Hematopoietic multipotent progenitor cell treated with erythropoietin and hydrocortisone succinate and interleukin-3 and kit ligand, for 8 days (in vitro differentiated cells): ENCODE measurements at places on chromosomes 11 and 22.

GRCh38 chr11:8830641-8831040, 80.3 kb upstream of the AKIP1 start:
- DNase-seq: no peak

DNA sequence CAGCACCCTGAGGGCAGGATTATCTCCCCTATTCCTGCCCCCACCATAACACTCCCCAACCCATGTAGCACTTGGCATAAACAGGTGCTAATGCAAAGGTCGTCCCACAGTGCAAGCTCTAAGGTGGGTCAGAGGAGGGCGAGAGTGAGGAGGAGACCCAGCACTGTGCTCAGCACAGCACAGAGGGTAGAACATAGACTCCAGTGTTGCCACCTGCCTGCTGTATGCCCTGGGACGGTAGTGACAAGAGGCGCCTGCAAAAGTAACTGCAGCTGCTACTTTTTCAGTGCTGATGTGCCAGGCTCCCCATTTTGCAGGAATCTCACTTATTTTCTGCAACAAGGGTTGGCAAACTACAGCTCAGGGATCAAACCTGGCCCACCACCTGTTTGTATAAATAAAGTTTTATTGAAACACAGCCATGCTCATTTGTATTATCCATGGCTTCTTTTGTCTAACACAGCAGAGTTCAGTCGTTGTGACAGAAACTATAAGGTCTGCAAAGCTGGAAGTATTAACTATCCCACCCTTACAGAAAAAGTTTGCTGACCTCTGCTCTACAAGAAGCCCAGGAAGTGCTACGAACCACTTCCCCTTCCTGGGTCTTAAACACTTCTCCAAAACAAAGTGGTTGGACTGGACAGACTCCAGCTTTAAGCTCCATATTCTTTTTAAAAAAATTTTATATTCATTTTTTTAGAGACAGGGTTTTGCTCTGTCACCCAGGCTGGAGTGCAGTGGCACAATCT, 16.9 kb upstream of the CDC42BPG start:
- no peak for DNase-seq

DNA sequence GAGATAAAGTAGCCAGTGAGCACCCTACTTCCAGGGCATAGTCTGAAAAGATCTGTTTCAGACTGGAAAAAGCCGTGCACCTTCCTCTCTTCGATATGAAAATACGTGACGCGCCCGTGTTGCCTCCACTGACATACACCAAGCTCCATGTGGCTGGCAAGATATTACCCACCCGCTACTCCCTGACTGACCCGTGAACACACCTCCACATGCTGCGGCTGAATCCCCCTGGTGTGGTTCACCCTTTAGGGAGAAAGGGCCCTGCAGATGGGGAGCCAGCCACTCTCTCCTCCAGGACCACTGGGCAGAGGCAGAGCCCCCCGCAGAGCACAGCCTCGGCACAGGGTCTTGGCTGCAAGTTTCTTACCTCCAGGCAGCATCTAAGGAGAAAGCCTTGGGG, 245.0 kb downstream of the BRD1 start:
- DNase-seq: no peak

DNA sequence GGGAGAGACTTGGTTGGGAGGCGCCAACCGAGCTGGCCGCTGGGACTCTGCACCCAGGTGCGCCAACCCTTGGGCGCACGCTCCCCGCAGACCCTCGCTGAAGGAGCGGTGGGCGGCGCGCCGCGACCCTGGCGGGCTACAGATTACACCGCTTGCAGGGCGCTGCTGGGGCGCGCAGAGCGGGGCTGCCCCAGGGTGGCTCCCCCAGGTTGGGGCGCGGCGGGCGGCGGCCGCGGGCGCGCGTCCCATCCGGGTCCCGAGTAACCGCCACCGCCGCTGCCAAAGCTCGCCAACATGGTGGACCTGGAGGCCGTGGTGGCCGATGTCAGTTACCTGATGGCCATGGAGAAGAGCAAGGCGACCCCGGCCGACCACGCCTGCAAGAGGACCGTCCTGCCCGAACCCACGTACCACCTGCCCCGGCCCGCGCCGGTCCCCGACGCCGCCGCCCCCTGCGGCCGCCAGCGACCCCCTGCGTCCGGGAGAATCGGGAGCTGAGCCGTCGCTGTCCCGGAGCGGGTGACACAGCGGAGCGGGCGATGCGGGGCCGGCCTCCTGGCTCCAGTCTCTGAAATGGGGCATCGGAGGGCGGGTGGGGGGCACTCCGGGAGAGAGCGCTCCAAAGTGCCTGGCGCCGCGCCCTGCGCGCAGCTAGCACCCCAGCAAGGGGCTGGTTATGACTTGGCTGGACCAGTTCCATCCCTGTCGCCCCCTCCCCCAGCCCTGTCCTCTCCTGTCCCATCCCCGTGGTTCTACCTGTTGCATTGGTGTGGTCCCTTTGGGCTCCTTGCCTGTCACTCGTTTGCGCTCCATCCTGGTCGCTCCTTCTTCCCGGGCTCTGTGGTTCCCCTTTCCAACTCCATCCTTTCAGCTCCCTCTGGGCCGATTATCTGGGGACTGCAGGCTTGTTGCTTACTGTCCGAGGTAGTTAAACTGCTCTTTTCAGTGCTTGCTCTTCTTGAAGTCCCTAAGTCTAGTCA, 143.3 kb upstream of the GRK3 start:
- no peak for DNase-seq

- peak; percentile 87 for DNase-seq
Measured at GRCh38 chr22:37229805-37230672, 14.0 kb downstream of the RAC2 start.

DNA sequence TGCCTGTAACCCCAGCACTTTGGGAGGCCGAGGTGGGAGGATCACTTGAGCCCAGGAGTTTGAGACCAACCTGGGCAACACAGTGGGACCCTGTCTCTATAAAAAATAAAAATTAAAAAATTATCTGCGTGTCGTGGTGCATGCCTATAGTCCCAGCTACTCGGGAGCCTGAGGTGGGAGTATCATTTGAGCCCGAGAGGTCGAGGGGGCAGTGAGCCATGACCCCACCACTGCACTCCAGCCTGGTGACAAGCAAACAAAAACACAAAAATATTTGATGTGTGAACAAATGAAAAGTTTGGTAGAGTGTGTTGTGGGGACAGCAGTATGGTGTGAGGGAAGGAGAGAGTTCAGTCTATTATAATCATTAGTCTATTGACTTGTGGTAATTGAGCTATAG, 90.8 kb upstream of the PARVA start:
- no peak for DNase-seq

DNA sequence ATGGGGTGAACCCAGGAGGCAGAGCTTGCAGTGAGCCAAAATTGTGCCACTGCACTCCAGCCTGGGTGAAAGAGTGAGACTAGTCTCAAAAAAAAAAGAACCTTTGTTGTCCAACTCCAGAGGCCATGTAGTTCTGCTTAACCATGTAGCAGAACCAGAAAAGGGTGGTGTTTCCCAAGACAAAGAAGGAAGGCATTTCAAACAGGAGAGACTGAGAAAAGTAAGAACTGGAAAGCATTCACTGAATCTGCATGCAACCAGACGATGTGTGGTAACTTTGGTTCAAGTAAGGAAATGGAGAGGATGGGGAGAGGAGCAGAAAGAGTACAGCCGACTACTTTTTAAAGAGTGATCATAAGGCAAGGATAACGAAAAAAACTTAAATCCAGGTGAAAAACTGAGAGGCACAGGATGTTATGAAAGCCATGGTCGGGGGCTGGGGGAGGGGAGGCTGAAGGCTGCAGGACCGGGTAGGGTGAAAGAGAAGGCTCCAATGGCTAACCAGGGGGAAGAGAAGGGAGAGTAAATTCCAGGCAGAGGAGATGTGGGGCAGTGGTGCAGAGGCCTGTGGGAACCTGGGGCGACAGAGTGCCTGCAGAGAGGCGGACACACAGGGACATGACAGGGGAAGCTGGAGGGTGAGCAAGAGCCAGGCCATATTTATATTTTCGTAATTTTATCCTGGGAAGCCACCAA, 48.8 kb downstream of the MAPK1 start:
- no peak for DNase-seq

GRCh38 chr11:121615501-121615900, 162.7 kb upstream of the SORL1-AS1 start:
- no peak for DNase-seq

GRCh38 chr11:121008551-121008950, 15.4 kb upstream of the TBCEL start:
- DNase-seq: no peak

DNA sequence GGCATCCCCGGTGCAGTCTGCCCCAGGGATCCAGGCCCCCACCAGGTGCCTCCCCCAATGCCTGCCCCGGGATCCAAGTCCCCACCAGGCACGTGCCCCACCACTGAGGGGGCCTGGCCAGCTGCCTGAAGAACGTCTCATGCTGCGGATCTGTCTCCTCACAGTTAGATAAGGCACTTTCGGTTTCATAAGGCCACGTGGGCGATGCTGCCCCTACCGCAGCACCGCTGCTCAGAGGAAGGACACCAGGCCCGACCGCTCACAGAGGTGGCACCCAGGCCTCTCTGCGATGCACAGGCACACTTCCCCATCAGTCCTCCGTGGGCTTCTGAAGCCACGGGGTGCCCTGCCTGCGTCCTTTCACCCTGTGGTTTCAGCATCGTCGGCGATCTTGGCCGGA, 68.1 kb upstream of the BID start:
- DNase-seq: no peak

GRCh38 chr11:1232021-1232882, 9.4 kb downstream of the MUC5B start:
- no peak for DNase-seq

DNA sequence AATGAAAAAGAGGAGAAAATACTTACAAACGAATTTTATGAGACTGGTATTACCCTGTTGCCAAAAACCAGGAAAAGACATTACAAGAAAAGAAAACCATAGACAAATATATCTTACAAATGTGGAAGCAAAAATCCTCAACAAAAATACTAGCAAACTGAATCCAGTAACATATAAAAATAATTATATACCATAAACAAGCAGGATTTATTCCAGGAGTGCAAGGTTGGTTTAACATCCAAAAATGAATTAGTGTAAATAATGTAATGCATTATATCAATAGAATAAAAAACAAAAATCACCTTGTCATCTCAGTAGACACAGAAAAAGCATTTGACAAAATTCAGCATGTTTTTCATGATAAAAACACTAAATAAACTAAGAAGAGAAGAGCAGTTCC, 7.3 kb downstream of the NF2 start:
- no peak for DNase-seq

DNA sequence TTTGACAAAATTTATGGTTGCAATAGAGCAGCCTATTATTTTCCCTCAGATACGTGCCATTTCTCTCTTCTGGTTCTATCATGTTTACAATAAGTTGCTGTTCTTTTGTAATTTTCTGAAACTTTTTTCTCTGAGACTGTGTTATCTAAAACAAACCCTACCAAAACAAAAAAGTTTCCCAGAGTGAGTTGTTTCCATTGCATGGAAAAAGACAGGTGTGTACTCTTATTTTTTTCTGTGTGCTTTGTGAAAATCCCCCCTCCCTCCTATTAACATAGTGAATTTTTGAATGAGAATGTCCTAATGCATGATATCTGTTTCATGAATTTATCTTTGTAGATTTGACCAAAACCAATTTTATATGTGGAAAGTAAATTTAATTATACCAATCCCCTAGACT, 137.6 kb downstream of the DDX10 start:
- DNase-seq: no peak

DNA sequence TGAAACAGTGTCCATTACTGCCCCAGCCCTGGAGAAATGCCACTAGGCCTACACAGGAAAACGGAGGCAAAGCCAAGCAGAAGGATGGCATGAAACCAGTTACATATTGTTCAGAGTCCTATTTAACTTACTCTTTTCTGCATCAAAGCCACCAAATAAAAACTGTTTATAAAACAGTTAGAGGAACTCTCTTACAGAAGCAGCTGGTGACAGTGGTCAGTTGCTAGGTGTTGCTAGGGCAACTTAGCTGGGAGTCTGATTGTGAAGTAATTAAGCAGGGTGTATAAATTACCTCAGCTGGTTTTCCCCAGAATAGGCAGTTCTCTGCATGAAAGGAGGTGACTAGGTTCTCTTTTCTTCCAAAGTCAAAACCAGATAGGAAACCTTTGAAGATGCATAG, 115.6 kb upstream of the ZBED5 start:
- DNase-seq: no peak

GRCh38 chr22:23767673-23768548, at the start of gene CHCHD10:
Gene CHCHD10 (minus strand): TSS chr22:23767972. CDS start chr22:23767874, 98 bp downstream.
- peak; percentile 83 for DNase-seq

DNA sequence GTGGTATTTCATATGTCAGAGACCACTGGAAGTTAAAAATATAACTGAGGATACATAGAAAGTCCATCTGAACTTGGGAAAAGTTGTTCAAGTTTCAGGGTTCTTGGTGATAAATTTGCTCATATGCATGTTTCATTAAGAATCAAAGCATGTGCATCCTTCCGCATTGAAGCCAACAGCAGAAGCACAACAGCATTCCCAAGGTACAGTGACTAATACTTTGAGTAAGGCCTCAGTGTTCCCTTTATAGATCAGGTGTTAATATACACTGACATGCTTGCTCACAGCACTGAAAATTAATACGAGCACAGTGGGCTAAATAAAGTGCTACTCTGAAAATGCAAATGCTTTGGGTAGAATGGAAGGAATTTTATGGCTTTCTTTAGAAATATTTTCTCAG, 691.1 kb downstream of the METTL15 start:
- DNase-seq: no peak

GRCh38 chr11:726278-727220, 20.5 kb downstream of the EPS8L2 start:
- peak; percentile 35 for DNase-seq

- no peak for DNase-seq
Measured at GRCh38 chr11:95647355-95647754, 142.2 kb downstream of the FAM76B start.

- no peak for DNase-seq
Measured at GRCh38 chr11:6191742-6192141, 7.3 kb upstream of the OR52W1 start.

DNA sequence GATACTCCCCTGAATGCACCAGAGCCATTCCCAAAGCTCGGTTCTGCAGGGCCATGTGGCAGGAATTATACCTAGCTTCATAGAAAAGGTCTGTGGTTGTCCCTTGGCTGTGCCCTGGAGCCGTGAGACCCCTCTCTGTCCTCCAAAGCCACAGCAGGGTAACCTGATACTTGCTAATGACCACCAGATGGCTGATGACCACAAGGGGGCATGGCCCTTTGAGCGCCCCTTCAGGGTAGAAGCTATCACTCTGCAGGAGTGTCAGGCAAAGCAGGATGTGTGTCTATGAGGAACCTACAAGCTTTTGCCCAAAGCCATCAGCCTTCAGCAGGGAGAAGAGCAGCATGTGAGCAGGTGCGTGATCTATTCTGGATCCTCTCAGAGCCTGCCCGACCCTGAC, 95.3 kb downstream of the NTM start:
- peak; percentile 1 for DNase-seq

- DNase-seq: no peak
Measured at GRCh38 chr11:62383822-62384221, 35.0 kb upstream of the SCGB1A1 start.

DNA sequence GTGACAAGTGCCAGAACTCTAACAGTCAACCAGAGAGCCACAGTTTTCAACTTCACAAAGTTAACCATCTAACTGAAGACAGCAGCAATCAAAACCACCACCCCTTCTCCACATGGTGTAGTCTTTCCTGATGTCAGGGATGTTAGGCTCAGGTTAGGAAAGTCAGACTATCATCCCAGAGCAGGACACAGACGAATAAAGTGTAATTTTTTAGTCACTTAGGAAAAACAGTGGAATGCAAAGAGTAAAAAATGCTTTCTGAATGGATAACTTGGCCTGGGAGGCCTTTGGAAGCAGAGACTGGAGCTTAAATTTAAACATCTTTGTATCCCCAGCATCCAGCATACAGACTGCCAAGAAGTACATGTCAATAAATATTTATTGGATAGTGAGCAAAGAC, 15.4 kb downstream of the OR51B4 start:
- no peak for DNase-seq
